Naive thymus-derived CD4-positive, alpha-beta T cell (primary cell): ENCODE measurements at places on chromosomes 1 and 21. TPM values are rescaled to one million over a fixed set of nuclear protein-coding genes. Genes with fewer than 3 reads are reported as not detected.

- DNase-seq: no peak
These were observed 173.0 kb upstream of the AJAP1 start for GRCh38 chr1:4481451-4481850.

DNA sequence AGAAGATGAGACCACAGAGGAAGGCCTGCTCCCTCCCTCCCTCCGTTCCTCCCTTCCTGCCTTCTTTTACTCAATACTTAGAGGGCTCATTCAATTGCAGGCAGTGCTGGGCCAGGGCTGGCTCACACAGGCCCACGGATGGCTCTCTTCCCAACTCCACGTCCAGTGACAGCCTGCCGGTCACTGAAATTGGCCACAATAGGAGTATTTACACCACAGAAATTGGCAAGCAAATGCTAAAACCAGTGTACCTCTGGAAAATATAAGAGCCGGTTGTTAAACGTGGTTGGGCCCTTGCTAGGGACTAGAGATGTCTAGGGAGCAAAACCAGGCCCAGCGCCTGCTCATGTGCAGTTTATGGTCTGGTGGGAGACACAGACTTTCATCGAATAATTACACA lies 72.4 kb upstream of the TMEM51 start:
- no peak for DNase-seq

DNA sequence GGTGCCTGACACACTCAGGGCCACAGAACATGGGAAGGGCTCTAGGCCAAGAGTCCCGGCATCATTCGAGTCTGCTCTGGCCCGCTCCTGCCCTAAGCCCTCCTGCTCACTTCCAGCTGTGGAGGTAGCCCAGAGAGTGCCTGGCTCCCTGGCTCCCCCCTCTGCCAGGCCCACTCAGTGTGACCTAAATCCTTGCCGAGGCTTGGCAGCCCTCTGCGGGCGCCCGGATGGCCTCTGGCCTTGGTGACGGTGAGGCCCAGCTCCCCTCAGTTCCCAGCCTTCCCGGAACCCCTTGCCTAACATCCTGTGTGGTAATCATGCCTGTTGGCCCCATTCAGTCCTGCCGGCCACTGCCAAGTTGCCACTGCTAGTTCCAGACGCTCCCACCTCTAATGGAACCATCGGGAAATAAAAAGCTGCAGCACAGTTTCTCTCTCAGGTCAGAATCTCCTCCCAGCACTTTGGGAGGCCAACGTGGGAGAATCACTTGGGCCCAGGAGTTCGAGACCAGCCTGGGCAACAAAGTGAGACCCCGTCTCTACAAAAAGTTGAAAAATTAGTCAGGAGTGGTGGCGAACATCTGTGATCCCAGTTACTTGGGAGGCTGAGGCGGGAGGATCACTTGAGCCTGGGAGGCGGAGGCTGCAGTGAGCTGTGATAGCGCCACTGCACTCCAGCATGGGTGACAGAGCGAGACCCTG lies 1.2 kb upstream of the H6PD start:
- DNase-seq: no peak

GRCh38 chr1:204074274-204075138 lies 1.6 kb downstream of the SOX13 start:
- no peak for DNase-seq

The CFHR2 gene
- total RNA-seq: not detected in 2 replicates

The HDAC1 gene
- total RNA-seq: 175 TPM

GRCh38 chr1:1333551-1334241 lies 2.6 kb downstream of the TAS1R3 start:
- DNase-seq: no peak

The CNTN2 gene
- not detected for total RNA-seq
